GM12892 (cell line): ENCODE measurements at places on chromosomes 4 and X.
A peak's percentile ranks its signal among the peaks of the same experiment; 100 is the strongest.

- no peak for DNase-seq
Observed at GRCh38 chr4:106486533-106486932, 118.0 kb upstream of the GIMD1 start.

GRCh38 chr4:14247767-14248166, 620.2 kb upstream of the BOD1L1 start:
- DNase-seq, result no peak

- DNase-seq, result no peak
Observed at GRCh38 chrX:43949669-43950068, 23.5 kb downstream of the NDP start.

DNA sequence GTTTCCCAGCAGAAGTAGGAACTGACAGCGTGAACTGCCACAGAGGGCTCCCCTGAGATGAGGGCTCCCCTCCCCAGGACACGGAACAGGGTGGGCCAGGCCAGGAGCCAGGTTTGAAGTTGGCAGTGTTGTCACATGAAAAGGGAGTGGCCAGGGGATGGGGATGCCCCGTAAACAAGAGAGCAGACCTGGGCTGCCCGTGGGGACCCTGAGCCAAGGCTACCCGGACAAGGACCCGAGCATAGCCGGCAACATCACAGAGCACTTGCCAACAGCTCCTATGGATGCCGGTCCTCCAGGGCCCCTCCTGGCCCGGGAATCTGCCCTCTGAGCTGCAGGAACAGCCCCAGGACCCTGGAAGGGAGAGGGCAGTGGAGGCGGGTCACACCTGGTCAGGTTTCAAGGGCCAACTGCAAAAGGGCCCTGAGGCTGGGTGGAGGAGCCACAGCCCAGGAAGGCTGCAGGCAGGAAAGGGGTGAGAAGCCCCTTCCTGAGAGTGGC, 102.1 kb downstream of the CPZ start:
- no peak for DNase-seq

DNA sequence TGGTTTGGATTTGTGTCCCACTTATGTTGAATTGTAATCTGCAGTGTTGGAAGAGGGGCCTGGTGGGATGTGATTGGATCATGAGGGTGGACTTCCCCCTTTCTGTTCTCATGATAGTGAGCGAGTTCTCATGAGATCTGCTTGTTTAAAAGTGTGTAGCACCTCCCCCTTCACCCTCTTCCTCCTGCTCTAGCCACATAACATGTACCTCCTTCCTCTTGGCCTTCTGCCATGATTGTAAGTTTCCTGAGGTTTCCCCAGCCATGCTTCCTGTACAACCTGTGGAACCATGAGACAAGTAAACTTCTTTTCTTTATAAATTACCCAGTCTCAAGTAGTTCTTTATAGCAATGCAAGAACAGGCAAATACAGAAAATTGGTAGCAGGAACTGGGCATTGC, 138.7 kb downstream of the INPP4B start:
- DNase-seq, result no peak

DNA sequence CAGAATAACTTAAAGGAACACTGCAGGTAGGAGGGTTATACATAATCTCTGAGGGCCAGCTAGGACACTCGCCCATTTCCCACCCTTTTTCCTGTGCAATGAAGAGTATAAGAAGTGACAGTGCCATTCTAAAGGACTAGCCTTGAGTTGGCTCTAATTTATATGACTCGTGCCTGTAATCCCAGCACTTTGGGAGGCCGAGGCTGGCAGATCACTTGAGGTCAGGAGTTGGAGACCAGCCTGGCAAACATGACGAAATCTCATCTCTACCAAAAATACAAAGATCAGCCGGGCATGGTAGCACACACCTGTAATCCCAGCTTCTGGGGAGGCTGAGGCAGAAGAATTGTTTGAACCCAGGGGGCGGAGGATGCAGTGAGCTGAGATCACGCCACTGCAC, 4.4 kb downstream of the TBC1D1 start:
- DNase-seq, result no peak

GRCh38 chrX:53263597-53264094, 17.7 kb downstream of the IQSEC2 start:
- no peak for DNase-seq

DNA sequence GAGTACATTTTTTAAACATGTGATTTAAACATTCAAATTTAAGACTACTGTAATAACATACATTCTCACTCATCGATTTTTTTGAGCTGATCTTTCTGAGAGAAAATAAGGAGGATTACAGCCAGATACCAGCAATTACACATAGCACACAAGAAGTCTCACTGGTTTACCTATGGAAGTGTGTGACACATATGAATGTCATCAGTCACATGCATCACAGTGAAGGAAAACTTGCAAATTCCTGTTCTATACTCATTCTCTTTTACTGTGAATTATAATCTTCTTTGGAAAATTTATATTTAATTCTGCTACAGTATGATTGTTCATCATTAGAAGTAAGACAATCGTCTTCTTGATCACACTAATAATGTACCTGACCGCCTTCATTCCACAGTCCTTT, 21.3 kb upstream of the BMP2K start:
- DNase-seq, result no peak

GRCh38 chr4:155299103-155299502, 77.7 kb downstream of the MAP9 start:
- DNase-seq, result no peak

- DNase-seq, result no peak
Observed at GRCh38 chr4:153438916-153439756, 27.0 kb upstream of the TMEM131L start.

DNA sequence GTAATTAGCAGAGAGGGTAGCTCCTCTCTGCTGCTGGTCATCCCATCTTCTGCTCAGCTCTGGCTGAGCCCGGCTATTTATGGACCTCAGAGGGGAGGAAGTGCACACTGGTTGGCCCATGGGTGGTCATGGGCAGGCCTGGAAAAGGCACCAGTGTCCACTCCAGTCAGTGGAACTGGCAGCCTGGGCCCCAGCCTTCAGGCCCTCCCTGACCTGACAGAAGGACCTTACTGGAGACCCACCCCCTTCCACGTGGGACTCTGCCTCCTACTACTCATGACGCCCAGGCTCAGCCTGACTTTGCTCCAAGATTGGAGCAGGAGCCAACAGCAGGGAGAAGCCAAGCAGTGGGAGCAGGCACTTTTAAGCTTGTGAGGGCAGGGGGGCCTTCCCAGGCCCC, 8.0 kb upstream of the ART3 start:
- no peak for DNase-seq

GRCh38 chr4:87118826-87119225, 101.6 kb downstream of the KLHL8 start:
- DNase-seq, result no peak

DNA sequence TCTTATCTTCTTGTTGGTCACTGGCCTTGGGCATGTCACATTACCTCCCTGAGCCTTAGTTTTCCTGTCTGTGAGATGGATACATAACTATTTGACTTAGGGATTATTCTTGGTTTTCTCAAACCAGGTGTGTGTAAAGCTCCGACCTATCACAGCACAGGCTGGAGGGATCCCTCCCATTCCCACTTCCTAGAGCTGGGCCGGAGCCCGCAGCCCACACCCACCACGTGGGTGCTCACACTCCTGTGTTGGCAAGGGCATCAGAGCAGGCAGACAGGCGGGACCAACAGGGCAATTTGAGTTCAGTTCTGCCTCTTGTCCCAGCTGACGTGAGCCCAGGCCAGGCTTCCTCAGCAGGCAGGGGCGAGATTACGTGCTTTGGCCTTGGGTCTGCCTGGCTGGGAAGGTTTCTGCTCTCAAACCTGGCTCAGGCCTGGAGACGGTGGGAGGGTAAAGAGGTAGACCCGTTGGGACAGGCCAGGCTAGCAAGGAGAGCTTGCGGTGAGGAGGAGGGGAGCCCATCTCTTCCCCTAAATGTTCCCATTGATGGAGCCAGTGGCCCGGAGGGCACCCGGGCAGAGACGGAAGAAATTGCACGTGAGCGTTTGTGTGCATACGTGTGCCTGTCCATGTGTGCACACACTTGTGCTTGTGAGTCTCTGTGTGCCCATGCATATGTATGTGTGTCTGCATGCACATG, 734 bp upstream of the SH3TC1 start:
- no peak for DNase-seq

- no peak for DNase-seq
Observed at GRCh38 chrX:102934624-102935023, 2.4 kb upstream of the RAB40AL start.

GRCh38 chrX:153061732-153062131, 5.5 kb downstream of the PNMA3 start:
- DNase-seq, result no peak

- no peak for DNase-seq
Observed at GRCh38 chr4:171626554-171626953, 186.7 kb upstream of the GALNTL6 start.

DNA sequence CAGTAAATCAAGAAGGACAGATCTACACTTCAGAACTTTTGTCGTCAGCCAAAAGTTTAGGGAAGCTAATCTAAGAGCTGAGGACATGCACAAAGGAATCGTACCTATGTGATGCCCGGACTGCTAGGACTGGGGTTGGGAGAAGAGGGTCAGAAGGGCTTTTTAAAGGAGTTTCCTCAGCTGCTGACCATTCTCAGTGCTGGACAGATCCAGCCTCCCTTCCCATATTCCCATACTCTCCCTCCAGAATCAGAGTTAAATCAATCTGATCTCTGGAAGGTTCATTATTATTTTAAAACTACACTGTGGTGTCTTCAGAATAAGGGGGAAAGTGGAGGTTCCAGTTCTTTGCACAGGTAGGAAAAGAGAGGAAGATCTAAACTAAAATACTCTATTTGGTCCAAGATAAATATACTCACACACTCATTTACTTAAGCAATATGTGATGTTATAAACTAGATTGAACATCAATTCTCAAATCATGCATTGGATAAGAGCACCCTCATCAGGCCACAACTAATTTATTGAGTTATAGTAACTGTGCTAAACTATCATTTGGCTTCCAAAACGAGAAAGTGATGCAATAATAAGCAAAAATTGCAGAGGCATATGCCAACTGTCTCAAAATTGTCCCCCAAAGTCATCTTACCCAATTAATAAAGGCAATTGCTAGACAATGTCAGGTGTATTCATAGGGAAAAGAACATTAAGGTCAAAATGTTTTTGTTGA, 124.7 kb downstream of the HNRNPD start:
- DNase-seq, result no peak

GRCh38 chr4:1862055-1862911, 6.3 kb upstream of the LETM1 start:
- peak; percentile 55 for DNase-seq

- DNase-seq, result no peak
Observed at GRCh38 chr4:142435599-142436235, 410.4 kb downstream of the INPP4B start.
